ENCODE measurements at places on chromosomes 6 and 20. TPM values are rescaled to one million over a fixed set of nuclear protein-coding genes. Genes with fewer than 3 reads are reported as not detected.
A peak's percentile ranks its signal among the peaks of the same experiment; 100 is the strongest.

PBOV1 gene
- total RNA-seq, result not detected

HTR1B gene
- total RNA-seq, result not detected

SDHAF4 gene
- 8.0 TPM for total RNA-seq

GRCh38 chr6:107539849-107540464 lies 50.0 kb downstream of the SOBP start:
- no peak for DNase-seq

- DNase-seq, result no peak
These were observed 235.1 kb downstream of the GJA1 start for GRCh38 chr6:121670511-121670910.

PPP1R16B gene
- total RNA-seq, result 6.6 TPM

GRCh38 chr20:62493253-62493885 lies 17.6 kb upstream of the GATA5 start:
- no peak for DNase-seq

ELOVL2 gene
- total RNA-seq, result 0.86 TPM

GRCh38 chr6:44094403-44095242 lies 32.6 kb downstream of the MRPL14 start:
- no peak for DNase-seq

DNA sequence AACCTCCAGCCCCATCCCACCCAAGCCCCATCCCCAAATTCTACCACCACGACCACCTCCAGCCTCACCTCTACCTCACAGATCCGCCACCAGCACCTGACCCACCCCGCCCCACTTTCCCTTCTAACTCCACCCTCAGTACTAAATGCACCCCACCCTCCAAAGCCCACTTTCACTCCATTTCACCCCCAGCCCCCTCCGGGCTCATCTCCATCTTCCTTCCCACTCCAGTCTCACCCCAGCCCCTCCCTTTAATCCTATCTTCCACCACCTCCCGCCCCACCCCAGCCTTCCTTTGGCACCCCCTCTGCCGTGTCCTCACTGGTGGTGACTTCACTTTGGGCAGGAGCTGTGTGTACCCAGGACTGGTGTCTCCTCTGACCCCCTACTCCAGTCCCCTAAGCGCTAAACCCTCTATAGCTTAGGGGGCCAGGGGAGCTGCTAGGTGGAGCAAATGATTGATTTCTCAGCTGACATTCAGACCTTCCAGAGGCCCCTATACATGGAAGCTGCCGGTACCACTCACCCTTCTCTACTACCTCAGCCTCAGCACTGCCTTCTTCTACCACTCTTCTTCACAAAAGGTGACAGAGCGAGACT lies 2.8 kb upstream of the NSFL1C start:
- DNase-seq, result no peak

DNA sequence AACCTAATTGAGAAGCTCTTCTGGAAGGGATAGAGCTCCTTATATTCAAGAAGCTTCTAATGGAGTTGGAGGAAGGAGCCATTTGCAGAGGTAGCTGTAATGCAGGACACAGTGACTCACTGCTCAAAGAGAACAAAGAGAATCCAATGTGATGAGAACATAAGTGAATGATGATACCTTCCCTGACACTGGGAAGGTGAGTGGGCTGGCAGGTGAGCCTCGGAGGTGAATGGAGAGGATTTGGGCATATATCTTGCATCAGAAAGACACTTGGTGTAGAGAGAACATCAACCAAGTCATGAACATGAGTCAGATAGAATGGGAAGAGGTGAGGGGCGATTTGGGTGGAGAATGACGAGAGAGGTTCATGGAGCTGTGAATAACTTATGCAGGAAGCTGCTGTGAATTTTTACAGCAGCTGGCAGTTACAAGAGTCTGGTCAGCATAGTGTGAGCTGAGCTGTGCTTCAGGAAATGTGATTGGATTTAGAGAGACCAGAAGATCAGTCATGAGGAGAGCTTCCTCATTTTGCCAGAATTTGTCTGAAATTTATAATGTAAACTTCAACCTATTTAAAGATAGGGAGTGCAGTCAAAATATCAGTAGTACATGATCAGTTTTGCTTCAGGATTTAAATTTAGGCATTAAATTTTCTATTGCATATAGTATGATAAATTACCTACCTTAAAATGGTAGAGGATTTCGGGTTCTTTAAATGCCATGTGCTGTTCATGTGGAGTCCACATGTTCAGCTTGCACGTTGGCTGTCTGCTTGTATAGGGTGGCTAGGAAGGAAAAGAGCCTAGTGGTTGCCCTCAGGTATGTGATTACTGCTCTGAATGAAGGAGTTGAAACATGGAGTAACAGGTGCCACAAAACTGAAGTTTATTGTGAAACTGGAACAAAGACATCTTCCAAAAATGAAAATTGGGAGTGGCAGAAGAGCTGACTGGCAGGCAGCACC lies 59.2 kb upstream of the KIF25 start:
- DNase-seq, result no peak

- no peak for DNase-seq
These were observed 98.7 kb upstream of the FAM8A1 start for GRCh38 chr6:17501442-17501841.

OOEP gene
- total RNA-seq, result not detected

CALHM5 gene
- 2.3 TPM for total RNA-seq

- no peak for DNase-seq
These were observed 152.2 kb downstream of the BACH2 start for GRCh38 chr6:90144396-90144795.

LTV1 gene
- 9.1 TPM for total RNA-seq

CNKSR3 gene
- 16.8 TPM for total RNA-seq

SPO11 gene
- total RNA-seq, result not detected

DNA sequence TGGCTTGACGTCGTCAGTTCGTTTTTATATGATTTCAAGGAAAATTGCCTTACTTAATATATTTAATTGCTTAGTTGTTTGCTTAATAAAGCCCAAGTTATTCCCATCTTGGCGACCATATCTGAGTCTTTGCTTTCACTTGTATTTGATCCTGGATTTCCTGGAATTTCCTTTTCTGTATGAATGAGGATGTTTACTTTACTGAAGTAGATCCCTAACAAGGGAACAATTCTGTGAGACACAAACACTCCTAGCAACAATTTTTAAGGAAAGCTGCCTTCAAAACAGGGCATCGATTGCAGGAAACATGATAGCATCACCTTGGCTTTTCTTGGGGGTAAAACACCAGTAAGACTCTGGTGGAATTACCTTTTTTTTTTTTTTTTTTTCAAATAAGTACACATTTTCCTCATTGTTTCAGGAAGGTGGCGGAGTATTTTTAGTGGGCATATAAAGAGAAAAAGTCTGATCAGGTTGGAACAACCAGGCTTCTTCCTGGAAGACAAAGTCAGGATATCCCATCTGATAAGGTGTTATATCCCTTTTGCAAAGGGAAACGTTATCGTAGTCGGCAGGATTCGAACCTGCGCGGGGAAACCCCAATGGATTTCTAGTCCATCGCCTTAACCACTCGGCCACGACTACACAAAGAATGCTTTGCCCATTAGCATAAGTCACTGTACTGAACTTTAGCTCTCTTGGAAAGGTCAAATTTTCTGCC lies 68.5 kb upstream of the ZNF184 start:
- DNase-seq, result no peak

DNA sequence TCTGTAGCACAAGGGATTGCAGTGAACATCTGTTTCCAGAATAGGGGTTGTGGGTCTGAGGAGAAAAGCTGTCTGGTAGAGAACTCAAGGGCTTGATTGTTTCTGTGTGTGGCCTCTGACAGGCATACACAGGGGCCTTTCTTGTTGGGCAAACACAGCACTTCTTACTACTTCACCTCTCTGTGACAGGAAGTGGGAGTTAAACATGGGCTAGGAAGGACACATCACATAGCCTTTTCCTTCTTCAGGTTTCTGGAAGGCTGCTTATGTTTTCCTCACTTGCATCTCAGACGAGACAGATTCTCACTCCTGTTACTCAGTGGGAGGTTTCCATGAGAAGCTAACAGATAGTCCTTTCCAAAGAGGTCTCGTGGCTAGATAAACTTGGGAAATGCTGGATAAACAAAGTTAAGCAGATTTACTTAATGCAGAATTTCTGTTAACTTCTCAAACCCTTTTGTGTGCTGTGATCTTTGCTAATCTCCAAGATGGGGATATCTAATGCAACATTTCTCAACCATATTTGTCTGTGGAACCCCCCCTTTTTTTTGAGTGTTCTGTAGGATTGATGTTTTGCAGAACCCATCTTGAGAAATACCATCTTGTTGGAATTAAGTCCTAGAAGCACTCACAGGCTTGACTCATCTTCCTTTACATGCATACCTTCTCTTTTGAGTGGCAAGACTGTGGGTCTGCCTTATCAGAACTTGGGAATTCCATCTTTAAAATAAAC lies 41.9 kb upstream of the RNF8 start:
- DNase-seq, result no peak

- no peak for DNase-seq
These were observed 916 bp upstream of the SUN5 start for GRCh38 chr20:33005132-33005566.

DNA sequence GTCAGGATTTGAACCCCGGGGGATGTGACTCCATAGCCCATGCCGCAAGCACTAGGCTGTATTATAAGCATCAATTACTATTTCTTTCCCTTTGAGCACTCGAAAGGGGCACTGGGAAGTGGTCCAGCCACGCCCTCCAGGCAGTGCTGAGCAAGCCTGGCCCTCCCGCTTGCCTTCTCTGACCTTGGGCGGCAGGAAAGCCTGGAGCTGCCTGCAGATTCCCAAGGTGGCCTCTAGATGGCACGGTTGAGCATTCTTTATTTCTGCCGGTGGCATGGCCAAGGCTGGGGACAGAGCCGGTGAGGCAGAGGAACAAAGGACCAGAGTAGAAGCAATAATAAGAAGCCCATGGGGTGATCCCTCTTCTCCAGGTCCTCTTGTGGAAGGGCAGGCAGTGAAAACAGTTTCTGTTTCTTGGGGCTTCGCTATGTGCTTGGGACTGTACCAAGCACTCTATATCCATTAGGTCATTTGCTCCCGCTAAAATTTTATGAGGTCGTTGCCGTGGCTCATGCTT lies 32.0 kb downstream of the ARHGAP40 start:
- DNase-seq, result peak; percentile 59

GRCh38 chr6:136783495-136784270 lies 8.6 kb downstream of the MAP3K5 start:
- DNase-seq, result no peak

GRCh38 chr6:105892577-105893262 lies 193.4 kb upstream of the PRDM1 start:
- no peak for DNase-seq

DNA sequence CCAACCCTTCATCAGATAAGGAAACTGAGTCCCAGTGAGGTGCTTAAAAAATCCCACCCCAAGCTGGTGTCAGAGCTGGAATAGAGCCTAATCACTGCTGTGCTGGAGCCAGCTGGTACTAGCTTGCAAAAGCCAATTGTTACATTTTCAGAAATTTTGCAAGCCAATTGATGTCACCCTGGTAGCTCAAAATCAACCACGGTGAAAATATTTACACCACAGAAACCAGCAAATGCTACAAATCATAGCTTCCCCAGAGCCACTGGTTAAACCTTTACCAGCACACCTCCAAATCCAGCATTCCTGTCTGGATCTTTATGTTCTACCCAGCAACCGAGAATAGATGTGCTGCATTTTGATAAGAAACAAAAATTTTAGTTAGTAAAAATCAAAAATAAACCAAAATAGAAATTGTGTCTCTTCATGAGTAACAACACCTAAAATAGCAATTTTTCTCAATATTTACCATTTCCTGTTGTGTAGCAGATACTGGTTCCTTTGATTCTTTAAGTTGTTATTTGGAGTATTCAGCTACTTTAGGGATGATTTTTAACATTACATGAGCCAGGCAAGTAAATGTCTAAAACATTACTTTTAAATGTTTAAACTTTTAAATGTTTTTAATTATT lies 7.2 kb upstream of the LCA5 start:
- DNase-seq, result no peak

- DNase-seq, result no peak
These were observed 41.4 kb downstream of the DTNBP1 start for GRCh38 chr6:15621203-15622044.

DNA sequence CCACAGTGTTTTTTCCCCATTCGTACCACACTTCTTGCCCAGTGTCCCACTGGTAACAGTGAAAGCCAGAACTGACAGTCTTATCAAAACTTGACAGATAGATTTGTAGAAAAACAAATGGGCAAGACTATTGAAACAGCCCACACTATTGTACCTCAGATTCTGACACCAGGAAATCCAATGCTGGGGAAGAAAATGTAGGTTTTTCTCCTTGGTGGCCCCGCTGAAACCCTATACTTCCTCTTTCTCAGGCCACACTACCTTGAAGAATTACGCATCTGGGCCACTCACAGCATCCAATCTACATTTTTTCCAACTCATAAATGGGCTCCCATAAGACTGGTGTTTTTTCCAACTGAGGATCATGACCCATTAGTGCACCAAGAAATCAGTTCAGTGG lies 90.9 kb upstream of the HDDC2 start:
- DNase-seq, result no peak

- no peak for DNase-seq
These were observed 23.4 kb downstream of the MEP1A start for GRCh38 chr6:46816626-46817025.

ADGB gene
- total RNA-seq, result not detected

GRCh38 chr6:56370127-56370540 lies 122.8 kb upstream of the COL21A1 start:
- DNase-seq, result peak; percentile 76

GRCh38 chr20:34720266-34720665 lies 16.1 kb downstream of the TP53INP2 start:
- no peak for DNase-seq

DNA sequence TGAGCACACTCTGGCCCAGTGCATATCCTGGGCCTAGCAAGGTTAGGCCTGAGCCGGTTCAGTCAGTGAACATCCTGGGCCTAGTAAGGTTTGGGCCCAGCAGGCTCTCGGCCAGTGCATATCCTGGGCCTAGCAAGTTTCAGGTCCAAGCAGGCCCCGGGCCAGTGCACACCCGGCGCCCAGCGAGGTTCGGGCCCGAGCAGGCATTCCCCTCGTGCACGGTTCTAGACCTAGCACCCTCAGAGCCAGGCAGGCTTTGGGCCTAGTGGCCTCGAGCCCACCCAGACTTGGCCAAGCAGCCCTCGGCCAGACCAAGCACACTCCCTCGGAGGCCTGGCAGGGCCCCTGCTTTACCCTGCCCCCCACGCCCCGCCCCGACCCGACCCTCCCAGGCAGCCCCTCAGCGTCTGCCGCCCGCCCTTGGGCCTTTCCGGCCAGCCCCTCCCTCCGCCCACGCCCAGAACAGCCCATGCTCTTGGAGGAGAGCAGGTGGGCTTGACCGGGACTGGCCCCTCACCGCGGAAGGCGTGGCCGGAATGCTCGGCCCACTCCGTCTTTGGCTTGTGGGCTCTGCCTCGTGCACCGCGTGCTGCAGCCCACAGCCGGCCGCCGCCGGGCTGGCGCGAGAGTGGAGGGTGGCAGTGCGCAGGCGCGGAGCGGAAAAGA lies at the start of gene CTCFL:
CTCFL (minus strand) TSS at position 630 of the 666 bp plus-strand sequence. CDS start 935 bp downstream, outside the sequence.
- no peak for DNase-seq

- DNase-seq, result no peak
These were observed 2.9 kb upstream of the ZBTB46 start for GRCh38 chr20:63833776-63834490.

DNA sequence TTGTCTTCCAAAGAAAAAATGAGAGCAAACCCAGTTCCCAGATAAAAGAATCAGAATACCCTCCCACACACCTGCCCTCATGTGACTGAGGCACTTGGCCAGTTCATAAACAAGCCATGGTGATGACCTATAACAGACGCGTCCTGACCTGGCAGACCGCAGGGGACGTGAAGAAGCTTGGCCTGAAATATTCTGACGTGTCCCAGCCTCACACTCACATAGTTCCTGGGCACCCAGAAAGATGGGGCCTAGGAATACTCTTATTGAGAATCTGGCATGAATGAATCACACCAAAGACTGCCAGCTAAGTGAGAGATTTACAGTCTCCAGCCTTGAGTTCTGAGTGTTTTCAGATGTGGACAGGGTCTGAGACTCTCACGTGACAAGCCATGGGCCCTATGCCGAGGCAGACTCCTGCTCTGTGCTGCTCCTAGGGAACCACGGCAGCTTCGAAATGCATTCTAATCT lies 17.2 kb upstream of the MAP3K4 start:
- no peak for DNase-seq
